Ovary (tissue), 10 donors: ENCODE measurements at places on chromosomes 16 and 17. TPM values are rescaled to one million over a fixed set of nuclear protein-coding genes. Genes with fewer than 3 reads are reported as not detected.
A peak's percentile ranks its signal among the peaks of the same experiment; 100 is the strongest.

The SCGB1C2 gene
- total RNA-seq, result not detected

The KRT33B gene
- total RNA-seq, result not detected

- DNase-seq, result no peak
- peaks cover 2% of the 10 kb centered on the region for H3K4me1 ChIP-seq
- no peaks in the 10 kb centered on the region for H3K27me3 ChIP-seq
- H3K27ac ChIP-seq, result no peak overlapping the region
- H3K4me3 ChIP-seq, result no peak overlapping the region
- H3K36me3 ChIP-seq, result no peaks in the 10 kb centered on the region
Observed at GRCh38 chr16:64408699-64409098, 713.2 kb downstream of the CDH11 start.

DNA sequence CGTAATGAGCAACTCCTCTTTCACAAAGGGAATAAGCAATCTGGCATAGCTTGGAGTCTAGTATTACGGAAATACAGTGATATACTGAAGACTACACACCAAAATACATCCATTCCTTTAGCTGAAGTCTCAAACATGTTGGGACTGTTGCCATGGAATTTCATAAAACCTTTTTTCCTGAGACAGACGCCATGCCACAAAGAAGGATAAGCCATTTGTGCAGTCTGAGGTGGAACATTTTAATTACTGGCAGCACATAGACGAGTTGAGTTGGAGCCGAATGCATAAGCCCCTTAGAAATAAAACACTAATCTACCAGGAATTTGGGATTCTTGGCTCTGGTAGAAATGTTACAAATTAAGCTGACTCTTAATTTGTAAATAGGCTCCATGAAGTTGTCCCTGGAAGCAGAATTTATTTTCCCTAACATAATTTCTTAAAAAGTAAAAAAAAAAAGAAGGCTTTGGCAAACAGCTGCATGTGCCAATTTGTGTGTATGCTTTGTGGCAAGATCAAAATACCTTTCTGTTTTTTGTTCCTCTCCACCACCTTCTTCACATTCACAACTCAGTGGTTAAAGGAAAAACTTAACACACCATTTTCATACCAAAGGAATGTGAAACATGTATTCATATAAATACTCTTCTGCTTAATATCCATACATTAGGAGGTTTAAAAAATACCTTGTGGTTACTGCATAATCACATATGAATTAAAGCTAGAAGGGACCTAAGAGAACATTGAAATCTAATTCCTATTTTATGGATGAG is 25.5 kb downstream of the GRB7 start:
- H3K4me1 ChIP-seq, result no peaks in the 10 kb centered on the region
- no peaks in the 10 kb centered on the region for H3K36me3 ChIP-seq
- no peak overlapping the region for H3K4me3 ChIP-seq
- H3K27ac ChIP-seq, result no peak overlapping the region
- H3K27me3 ChIP-seq, result no peaks in the 10 kb centered on the region

The PRDM7 gene
- not detected for total RNA-seq

The ANTKMT gene
- total RNA-seq, result 29.0 TPM

DNA sequence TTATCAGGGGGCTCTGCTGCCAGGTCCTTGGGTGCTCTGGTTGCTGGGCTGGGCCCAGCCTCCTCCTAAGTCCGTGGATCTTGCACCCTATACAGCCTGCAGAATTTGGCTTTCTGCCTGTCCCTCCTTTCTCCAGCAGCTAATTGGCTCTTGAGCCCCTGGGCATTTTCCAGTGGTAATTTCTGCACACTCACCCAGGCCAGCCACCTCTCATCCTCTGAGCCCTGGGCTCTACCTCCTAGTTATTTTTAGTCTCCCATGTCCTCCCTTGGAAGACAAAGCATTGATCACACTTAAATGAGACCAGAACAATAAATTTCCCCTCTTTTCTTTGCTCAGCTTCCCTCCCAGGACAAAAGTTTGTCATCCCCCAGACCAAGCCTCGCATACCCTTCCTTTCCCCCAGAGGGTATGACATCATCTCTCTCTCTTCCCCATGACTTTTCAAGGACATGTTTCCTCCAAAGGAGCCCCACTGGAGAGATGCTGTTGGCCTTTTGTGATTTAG is 38.1 kb downstream of the C17orf75 start:
- no peaks in the 10 kb centered on the region for H3K4me1 ChIP-seq
- H3K36me3 ChIP-seq, result no peaks in the 10 kb centered on the region
- H3K4me3 ChIP-seq, result no peak overlapping the region

- H3K4me3 ChIP-seq, result peak overlapping the region; percentile 40
- H3K36me3 ChIP-seq, result no peaks in the 10 kb centered on the region
- DNase-seq, result peak; percentile 57
- H3K4me1 ChIP-seq, result peaks cover 12% of the 10 kb centered on the region
Observed at GRCh38 chr17:83078378-83079351, 744 bp upstream of the METRNL start.

DNA sequence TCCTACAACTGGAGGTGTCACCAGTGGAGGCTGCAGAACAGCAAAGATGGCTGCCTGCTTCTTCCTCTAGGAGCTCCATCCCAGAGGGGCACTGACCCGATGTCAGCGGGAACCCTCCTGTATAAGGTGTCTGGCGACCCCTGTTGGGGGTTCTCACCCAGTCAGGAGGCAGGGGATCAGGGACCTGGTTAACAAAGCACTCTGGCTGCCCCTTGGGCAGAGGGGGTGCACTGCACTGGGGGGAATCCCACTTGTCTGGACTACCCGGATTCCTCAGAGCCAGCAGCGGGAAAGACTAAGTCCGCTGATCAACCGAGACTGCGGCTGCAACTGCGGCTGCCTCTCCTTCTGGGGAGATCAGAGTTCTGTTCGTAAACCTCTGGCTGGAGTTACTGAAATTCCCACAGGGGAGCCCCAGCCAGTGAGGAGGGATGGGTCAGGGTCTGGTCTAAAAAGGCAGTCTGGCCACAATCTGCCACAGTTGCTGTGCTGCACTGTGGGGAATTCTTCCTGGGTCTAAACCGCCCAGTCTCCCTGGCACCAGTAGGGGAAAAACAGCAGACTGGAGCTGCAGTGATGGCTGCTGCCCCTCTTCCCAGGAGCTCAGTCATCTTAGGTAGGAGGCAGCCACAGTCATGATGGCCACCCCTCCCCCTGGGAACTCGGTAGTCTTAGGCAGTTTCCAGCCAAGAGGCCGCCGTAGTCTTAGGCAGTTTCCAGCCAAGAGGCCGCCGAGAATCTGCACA is 213.4 kb downstream of the CYB561 start:
- H3K4me3 ChIP-seq, result no peak overlapping the region
- H3K27me3 ChIP-seq, result no peaks in the 10 kb centered on the region
- DNase-seq, result no peak
- H3K27ac ChIP-seq, result no peak overlapping the region

The ABCA3 gene
- total RNA-seq, result 6.7 TPM

GRCh38 chr16:16971042-16971441 is 499.7 kb downstream of the XYLT1 start:
- no peak overlapping the region for H3K27ac ChIP-seq
- no peaks in the 10 kb centered on the region for H3K4me1 ChIP-seq
- H3K4me3 ChIP-seq, result no peak overlapping the region

The HOXB4 gene
- 3.4 TPM for total RNA-seq

DNA sequence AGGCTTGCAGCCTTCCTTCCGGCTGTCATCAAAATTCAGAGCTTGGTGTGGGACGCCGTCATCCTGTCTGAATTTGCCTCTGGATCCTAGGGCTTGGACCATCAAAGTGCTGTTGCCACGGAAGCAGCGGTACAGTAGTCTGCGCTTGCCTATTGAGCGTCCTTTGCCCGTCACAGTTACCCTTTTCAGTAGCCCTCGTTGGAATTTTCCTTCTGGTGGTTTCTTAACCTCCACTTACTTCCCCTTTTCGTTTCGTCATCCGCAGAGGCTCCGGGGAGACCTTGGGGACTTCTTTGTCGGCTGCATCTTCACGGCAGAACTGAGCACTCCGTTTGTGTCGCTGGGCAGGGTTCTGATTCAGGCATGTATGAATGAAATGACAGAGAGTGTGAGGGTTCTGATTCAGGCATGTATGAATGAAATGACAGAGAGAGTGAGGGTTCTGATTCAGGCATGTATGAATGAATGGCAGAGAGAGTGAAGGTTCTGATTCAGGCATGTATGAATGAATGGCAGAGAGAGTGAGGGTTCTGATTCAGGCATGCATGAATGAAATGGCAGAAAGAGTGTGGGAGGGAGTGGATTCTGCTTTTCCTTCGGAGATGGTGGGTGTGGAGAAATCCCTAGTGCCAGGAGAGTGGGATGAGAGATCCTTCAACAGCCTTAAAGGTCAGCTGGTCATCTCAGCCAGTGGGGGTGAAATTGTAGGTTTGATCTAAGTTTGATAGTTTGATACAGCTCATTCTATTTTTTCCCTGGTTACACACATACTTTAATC is 8.0 kb downstream of the TLCD3A start:
- H3K36me3 ChIP-seq, result no peaks in the 10 kb centered on the region
- H3K4me1 ChIP-seq, result no peaks in the 10 kb centered on the region
- no peak overlapping the region for H3K27ac ChIP-seq

GRCh38 chr16:48156790-48157209 is 1.0 kb upstream of the ABCC12 start:
- no peaks in the 10 kb centered on the region for H3K27me3 ChIP-seq
- H3K4me1 ChIP-seq, result no peaks in the 10 kb centered on the region
- no peak overlapping the region for H3K4me3 ChIP-seq
- no peak overlapping the region for H3K27ac ChIP-seq

The KRT12 gene
- total RNA-seq, result not detected

- H3K27ac ChIP-seq, result no peak overlapping the region
- H3K36me3 ChIP-seq, result no peaks in the 10 kb centered on the region
- no peak for DNase-seq
- H3K4me1 ChIP-seq, result no peaks in the 10 kb centered on the region
Observed at GRCh38 chr17:53626286-53626685, 196.4 kb upstream of the KIF2B start.

DNA sequence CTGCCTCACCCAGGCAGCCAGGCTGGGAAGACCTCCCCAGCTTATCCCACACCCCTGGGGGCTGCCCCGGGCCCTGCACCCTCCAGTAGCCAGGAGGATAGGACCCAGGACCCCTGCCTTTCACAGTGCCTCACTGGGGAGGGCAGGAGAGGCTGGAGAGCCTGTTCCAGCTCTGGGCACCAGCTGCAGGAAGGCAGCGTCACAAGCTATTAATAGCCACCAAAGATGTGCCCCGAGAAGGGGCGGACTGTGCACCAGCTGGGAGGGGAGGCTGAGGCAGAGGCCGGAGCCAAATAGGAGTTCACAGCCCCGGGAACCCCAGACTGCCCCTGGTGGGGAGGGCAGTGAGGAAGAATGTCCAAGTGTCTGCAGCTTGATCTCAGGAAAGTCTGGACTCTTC is 8.8 kb downstream of the SBK1 start:
- H3K27ac ChIP-seq, result no peak overlapping the region
- no peaks in the 10 kb centered on the region for H3K27me3 ChIP-seq
- DNase-seq, result no peak
- H3K36me3 ChIP-seq, result no peaks in the 10 kb centered on the region
- H3K4me1 ChIP-seq, result no peaks in the 10 kb centered on the region

The PRSS8 gene
- total RNA-seq, result not detected

DNA sequence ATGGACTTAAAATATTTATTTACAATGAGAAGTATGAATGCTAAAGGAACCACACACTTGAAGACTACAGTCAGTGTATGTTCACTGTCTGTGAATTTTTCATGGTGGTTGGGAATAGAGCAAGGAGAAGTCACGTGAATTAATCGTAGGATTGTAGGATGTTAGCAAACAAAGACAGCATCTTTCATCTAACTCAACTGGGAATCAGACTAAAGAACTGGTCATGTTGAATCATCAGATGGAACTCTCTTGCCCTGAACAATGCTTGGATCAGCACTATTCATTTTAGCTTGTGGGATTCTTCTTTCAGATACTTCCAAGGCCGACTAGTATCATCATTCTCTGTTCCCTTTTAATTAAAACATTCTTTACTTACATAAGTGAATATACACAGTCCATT is 18.1 kb downstream of the KCNJ2 start:
- H3K27ac ChIP-seq, result no peak overlapping the region
- H3K4me3 ChIP-seq, result no peak overlapping the region
- no peaks in the 10 kb centered on the region for H3K36me3 ChIP-seq
- no peaks in the 10 kb centered on the region for H3K27me3 ChIP-seq
- no peak for DNase-seq
- H3K4me1 ChIP-seq, result no peaks in the 10 kb centered on the region

DNA sequence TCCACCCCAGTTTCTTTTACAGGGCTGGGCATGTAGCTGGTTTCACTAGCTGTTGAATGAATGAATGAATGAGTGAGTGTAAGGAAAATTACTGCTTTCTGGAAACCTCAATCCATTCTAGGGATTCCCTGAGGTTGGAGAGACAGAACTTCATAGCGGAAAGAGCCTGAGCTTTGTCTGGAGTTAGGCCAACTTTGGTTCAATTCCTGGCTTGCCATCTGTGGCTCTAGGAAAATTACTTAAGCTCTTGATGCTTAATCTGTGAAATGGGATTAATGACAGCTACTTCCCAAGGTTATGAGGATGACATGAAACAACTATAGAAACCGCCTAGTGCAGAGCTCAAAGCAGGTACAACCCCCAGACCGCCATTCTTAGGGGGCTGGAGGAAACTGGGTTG is 76.3 kb upstream of the AXIN2 start:
- no peaks in the 10 kb centered on the region for H3K36me3 ChIP-seq
- no peak overlapping the region for H3K27ac ChIP-seq
- H3K4me1 ChIP-seq, result no peaks in the 10 kb centered on the region
- H3K4me3 ChIP-seq, result no peak overlapping the region

DNA sequence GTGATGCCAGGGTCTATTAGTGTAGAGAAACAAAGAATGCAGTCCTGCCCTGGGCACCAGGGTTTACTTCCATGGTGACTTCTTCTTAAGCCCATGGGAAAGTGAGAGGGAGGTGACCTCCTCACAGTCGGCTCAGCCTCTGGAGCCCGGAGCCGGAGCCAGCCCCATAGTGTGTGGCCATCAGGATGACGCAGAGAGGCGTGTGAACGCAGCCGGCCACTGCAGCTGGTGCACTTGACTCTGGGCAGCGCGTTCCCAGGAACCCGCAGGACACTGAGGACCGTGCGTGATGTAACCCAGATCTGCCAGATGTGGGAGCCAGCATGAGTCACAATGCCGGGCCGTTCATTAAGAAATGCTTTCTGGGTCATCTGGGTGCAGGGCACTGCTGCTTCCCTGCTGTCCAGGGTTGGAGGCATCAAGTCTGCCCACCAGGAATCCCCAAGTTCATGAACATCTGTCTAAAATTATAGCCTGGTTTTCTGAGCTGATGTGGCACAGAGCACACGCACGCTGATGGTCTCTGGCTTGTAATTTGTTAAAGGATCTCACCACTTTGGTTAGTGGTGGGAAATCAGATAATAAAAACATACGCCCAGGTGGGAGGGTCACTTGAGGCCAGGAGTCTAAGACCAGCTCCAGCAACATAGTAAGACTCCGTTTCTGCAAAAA is 114.1 kb downstream of the PITPNC1 start:
- H3K4me1 ChIP-seq, result peaks cover 10% of the 10 kb centered on the region
- H3K27ac ChIP-seq, result peak overlapping the region; percentile 46
- no peaks in the 10 kb centered on the region for H3K27me3 ChIP-seq
- H3K36me3 ChIP-seq, result no peaks in the 10 kb centered on the region
- DNase-seq, result peak; percentile 79
